ENCODE measurements at places on chromosomes 12 and 14.

DNA sequence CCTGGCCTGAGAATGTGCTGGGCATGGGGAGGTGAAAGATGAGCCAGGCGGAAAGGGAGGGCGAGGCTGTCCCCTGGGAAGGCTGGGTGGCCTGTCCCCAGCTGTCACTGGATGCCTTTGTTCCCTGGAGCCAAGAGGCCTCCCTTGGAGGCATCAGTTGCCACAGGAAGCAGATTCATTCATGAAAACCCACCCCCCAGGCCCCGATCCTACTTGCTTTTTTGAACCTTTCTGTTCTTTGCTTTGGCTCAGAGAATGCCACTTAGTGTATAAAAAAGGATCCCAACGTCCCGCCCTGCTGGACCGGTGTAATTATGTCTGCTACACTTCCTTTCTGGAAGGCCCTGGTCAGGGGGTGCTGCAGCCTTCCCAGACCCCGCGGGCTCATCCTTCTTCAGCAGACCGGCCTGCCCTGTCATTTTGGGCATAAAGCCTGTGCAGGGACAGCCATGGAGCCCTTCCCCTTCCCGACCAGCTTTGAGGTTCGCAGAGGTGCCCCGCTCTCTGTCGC is 220.2 kb downstream of the SLC41A2 start:
- no peak for DNase-seq

GRCh38 chr12:82099216-82099615 is 259.0 kb downstream of the CCDC59 start:
- DNase-seq: no peak

- no peak for DNase-seq
Measured at GRCh38 chr14:105474483-105475268, at the start of gene CRIP2. CRIP2 (plus strand) TSS chr14:105474821; CDS start chr14:105474863, 42 bp downstream.

DNA sequence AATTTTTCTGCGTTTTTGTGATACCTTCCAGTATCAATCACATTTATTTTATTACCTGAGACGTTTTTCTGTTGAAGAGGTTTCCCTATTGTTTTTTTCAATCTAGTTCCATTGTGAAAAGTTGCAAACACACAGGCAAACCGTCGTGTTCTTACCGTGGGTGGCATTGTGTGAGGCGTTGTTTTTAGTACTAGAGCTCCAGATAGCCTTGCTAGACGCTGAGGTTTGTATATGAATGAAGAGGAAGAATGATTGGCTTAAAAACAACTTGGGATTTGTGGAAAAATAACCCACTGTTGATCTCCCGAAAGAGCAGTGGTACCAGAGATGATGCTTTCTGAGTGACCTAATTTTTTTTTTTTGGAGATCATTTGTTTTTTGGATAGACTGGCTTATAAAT is 1.0 kb downstream of the SOCS4 start:
- no peak for DNase-seq

DNA sequence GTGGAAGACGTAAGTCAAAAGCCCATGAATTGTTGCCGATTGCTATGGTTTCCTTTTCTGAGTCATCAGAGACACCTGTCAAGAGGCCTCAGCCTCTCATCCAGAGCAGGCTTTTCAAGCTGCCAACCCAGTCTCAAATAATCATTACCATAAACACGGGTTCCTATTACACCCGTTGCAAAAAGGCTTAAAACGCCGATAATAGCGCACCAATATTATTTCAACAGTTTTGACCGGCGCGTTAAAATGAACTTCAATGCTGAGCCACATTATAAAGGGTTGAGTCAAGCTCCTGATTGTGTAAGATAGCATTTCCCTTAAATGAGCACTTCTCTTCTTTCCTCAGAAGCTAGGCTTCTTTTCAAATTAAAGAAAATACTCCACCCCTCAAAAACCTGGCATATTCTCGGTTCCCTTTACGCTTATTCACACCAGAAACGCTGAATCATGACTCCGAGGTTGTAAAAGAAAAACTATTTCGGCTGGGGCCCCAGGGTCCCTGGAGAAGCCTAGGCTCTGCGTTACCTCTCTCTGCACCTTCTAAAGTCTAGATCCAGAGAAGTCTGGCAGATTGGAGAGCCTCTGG is 1.4 kb downstream of the TMTC1 start:
- DNase-seq: no peak

- DNase-seq: no peak
Measured at GRCh38 chr12:89384050-89384758, 31.9 kb upstream of the DUSP6 start.
